ENCODE measurements at places on chromosomes 1 and 21.
A peak's percentile ranks its signal among the peaks of the same experiment; 100 is the strongest.

DNA sequence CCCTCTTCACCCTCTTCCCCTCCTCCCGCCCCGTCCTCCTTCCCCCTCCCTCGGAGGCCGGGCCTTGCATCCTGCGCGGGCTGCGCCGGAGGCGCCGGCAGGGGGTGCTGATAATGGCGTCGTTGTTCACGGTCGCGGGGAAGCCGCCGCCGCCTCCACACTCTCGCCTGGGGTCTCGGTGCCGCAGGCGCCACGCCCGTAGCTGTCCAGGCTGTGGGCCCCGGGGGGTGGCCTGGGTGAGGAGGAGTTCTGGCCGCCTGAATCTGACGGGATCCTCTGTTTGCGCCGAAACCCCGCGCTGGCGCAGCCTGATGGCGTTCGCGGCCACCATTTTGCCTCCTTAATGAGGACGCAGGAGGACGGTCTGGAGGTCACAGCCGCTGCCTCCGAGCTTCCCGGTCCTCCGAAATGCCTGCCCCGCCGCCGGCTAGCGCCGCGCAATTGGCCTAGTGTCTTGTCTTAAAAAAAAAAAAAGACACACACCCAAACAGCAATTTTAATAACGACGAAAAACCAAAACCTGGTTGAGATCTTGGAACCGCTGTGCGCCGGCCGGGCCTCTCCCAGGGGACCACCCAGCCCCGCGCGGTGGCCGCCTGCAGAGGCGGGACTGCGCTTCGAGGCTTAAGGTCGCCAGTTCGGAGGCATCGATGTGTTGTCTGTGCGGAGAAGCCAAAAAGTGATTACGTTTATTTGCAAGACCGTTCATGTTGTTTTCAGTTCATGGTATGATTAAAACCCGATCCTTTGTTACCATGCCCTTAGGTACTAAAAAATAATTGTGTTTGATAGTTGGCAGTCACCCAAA is 106.6 kb upstream of the HNRNPU start:
- DNase-seq, result peak; percentile 74

DNA sequence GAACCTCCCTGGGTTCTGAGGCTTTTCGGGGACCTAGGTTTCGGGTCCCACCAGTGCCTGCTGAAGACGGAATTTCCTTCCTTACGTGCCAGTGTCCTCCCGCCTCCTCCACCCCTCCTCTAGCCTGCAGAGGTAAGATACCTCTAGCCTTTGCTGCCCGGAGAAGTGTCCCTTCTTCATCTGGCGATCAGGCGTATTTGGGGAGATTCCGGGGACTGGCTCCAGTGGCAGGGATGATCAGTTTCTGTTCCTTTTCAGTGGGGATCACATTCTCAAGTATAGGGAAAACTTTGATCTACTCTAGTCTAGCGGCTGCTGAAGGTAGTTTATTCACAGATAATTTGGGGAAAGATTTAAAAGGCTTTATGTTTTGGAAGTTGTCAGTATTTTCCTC is 674 bp downstream of the CEP350 start:
- DNase-seq, result no peak

DNA sequence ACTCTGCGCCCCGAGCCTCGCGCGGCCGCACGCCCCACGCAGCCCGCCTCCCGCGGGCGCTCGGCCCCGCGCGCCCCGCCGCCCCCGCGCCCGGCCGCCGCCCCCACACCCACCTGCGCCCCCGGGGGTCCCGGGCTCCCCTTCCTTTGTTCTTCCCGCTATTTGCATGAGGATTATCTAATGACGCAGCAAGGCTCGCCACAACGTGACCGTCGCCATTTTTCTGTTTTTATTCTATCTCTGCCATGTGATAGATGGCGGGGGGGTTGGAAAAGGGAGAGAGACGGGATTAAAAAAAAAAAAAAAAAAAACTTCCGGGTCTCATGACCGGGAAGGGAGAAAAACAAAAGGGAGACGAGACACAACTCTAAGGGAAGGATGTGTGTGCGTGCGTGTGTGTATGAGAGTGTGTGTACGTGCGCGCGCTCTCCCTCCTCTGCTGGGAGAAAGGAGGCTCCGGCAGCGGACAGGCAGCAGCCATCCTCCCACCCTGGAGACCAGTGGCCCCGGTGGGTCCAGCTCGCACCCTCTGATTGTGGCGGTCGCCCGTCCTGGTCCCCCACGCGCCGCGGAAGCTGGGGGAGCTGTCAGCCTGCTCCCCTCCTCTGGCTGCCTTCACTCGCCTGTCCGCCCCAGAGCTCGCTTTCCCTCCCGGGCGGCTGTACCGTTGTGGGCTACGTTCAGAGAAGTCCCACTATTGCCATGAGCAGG is 80.4 kb upstream of the AK4 start:
- no peak for DNase-seq

DNA sequence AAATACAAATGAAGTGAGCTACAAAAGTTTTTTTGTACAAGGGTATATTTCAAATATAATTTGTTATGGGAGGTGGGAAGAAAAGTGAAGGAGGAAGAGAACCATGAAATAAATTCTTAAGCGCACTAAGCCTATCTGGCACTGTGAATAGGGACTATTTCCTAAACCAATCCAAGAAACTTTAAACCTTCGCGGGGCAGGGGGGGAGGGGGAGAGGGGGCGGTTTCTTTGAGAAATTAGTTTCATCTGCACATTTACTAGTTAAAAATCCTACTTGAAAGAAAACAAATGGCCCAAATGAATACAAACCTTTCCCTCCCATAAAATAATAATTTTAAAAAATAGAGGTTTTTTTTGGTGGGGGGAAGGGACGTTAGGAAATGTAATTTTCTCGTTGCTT is 364 bp downstream of the GOLPH3L start:
- no peak for DNase-seq

GRCh38 chr1:20725189-20726117 is 7.0 kb downstream of the SH2D5 start:
- DNase-seq, result no peak

DNA sequence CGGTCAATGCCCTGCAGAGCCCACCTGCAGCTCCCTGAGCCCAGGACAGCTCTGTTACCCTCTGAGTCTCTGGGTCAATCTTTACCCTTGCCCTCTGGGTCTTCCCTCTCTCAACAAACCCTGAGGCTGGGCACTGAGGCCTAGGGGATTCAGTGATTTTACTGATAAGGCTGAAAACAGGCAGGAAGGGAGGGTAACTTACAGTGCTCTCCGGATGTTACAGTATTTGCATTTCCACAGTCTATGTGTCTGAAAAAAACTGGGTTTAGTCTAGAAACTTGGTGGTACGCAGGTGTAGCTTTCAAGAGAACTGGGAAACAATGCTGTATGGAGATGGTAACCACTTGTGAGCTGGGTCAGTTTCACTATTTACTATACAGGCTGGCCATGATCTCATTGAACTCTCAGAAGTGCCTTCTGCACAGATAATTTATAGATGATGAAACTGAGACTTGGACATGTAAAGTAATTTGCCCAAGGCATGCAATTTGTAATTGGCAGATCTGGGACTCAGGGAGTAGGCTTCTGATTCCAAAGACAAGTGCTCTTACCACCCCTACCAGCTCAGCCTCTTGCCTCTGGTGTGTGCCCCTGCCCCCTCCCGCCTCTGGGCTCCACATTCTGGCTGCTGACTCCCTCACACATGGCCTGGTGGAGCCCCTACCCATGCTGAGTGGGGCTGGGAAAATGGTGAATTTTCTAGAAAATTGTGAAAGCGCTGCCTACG is 48.8 kb downstream of the TENT5C start:
- DNase-seq, result peak; percentile 89

DNA sequence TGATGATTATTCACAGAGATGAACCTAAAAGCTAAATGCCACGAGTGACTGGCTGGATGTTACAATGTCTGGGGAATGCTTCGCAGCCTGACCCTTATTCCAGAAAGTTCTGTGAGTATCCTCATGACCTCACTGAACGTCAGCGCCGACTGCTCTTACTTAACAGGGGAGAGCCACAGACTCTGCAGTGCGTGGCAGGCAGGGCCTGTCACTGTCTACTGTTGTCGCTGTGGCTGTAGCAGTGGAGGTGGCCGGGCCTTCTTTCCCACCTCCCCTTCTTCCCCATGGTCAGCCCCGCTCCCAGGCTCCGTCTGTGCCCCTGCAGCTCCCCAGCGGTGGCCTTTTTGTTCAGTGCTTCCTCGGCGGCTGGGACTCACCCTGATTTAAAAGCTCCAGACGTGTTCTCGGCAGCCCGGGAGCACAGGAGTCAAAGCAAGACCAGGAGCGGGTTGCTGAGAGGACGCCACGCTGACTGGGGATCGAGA is 52.2 kb upstream of the TARBP1 start:
- no peak for DNase-seq

GRCh38 chr1:167467126-167467710 is 51.1 kb downstream of the CD247 start:
- no peak for DNase-seq

DNA sequence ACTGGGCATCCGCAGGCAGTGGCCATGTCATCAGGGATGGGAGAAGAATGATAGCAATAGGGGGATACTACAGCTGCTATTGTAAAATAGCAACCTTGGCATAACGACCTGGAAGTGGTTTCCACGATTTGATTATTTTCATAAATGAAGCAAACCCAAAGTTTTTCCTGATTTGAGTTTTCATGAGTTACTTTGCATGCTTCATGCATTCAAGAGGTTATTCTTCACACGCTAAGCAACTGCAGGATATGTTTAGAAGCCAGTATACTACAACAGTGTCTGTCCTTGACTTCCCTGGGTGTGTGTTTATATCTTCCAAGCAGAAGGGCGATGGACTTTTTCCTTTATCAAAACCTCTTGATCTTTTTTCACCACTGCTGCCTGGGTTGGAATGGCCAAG is 281.1 kb upstream of the DUSP10 start:
- DNase-seq, result peak; percentile 9

DNA sequence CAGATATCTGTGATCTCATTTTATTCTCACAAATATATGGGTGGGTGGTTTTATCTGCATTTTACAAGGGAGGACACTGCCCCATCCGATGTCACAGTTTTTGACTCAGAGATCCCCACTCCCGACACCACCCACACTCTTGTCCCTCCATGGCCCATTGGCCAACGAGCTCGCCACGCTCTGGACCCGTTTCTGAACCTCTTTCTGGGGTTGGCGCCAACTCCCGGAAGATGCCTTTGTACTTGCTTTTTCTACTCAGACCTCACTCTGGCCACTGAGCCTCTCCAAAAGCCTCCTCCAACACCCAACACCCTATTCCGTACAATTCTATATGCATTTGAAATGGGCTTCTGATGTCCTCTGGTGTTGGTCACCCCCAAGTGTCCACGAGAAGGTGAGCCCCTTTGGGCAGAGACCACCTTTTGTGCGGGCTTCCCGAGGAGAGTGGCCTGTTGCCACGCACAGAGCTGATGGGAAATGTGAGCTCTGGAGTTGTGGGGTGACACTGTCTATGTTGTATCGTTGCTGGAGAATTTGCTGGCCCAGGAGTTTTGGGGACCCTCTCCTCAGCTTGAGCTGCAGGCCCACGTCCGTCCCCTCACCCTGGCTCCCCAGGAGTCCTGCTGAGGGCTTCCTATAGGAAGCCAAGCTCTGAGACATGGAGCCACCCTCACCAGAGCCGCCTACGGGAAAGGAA is 366.9 kb upstream of the VAMP3 start:
- DNase-seq, result no peak

Data from GM12878 (cell line).